ENCODE measurements at places on chromosomes 1 and 21. TPM values are rescaled to one million over a fixed set of nuclear protein-coding genes. Genes with fewer than 3 reads are reported as not detected.

Gene SFN
- total RNA-seq, result not detected

Gene RGS8
- not detected for total RNA-seq

Gene TMEM82
- 0.55 TPM for total RNA-seq

Gene KIAA1614
- 14.8 TPM for total RNA-seq

Gene DNAJC28
- 2.1 TPM for total RNA-seq

Gene RNU1-2
- under 0.01 TPM for total RNA-seq

Gene TMEM240
- 18.9 TPM for total RNA-seq

Gene TDRD5
- not detected for total RNA-seq

Gene GSTM5
- total RNA-seq, result 3.8 TPM

Gene CD5L
- not detected for total RNA-seq

Gene KANK4
- 1.8 TPM for total RNA-seq

Gene RXRG
- total RNA-seq, result 1.2 TPM

Gene SLAMF9
- not detected for total RNA-seq

Gene APH1A
- 59.2 TPM for total RNA-seq

Gene CD247
- 0.36 TPM for total RNA-seq

Gene RBM8A
- 102 TPM for total RNA-seq

Gene MARCKSL1
- total RNA-seq, result 5.4 TPM

Gene TEX38
- not detected for total RNA-seq

Gene ZYG11A
- total RNA-seq, result not detected

Gene CFHR4
- total RNA-seq, result not detected

Gene DCDC2B
- not detected for total RNA-seq

Gene NBPF6
- total RNA-seq, result not detected

Gene NRIP1
- 28.2 TPM for total RNA-seq

Gene CDC42BPA
- 93.6 TPM for total RNA-seq

Gene BCAN
- not detected for total RNA-seq

Gene AGMAT
- total RNA-seq, result not detected

Gene LIN28A
- total RNA-seq, result not detected

Gene WNT3A
- total RNA-seq, result not detected

Gene PSEN2
- 23.2 TPM for total RNA-seq

Gene CROCC
- total RNA-seq, result 25.5 TPM

Gene MAN1C1
- total RNA-seq, result 32.1 TPM

Gene RRP1
- 13.2 TPM for total RNA-seq

Gene MCOLN2
- total RNA-seq, result 0.54 TPM

Gene DIRAS3
- 2.0 TPM for total RNA-seq
